ENCODE measurements at places on chromosomes 2 and 18.

GRCh38 chr2:2793925-2794560 is 463.0 kb upstream of the MYT1L start:
- DNase-seq, result no peak

GRCh38 chr2:189505492-189505891 is 64.2 kb downstream of the WDR75 start:
- no peak for DNase-seq

- DNase-seq, result no peak
Measured at GRCh38 chr2:85772841-85773491, 19.2 kb downstream of the ATOH8 start.

GRCh38 chr2:191748059-191748461 is 70.1 kb downstream of the NABP1 start:
- DNase-seq, result no peak

DNA sequence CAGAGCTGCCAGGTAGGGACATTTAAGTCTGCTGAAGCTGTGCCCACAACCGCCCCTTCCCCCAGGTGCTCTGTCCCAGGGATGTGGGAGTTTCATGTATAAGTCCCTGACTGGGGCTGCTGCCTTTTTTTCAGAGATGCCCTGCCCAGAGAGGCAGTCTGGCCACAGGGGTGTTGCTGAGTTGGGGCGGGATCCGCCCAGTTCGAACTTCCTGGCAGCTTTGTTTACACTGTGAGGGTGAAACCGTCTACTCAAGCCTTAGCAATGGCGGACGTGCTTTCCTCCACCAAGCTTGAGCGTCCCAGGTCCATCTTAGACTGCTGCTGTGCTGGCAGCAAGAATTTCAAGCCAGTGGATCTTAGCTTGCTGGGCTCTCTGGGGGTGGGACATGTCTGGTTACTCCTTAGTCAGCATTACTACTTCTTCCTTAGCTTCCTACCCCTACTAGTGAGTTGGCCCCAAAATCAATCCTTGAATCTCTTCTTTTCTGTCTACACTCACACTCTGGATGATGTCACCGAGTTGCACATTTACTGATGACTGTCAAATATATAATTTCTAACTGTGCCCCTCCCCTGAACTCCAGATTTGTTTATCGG is 31.8 kb upstream of the FSHR start:
- no peak for DNase-seq

- no peak for DNase-seq
Measured at GRCh38 chr2:217494557-217494956, 508.2 kb downstream of the TNS1 start.

All from SW480 (cell line).